ENCODE measurements at places on chromosomes 2 and 18. TPM values are rescaled to one million over a fixed set of nuclear protein-coding genes. Genes with fewer than 3 reads are reported as not detected.

RUFY4 gene
- not detected for total RNA-seq

CCDC121 gene
- 0.85 TPM for total RNA-seq

GTF2A1L gene
- total RNA-seq, result not detected

EGR4 gene
- not detected for total RNA-seq

TGFA gene
- total RNA-seq, result 248 TPM

C1GALT1C1L gene
- total RNA-seq, result not detected

ZDBF2 gene
- 8.0 TPM for total RNA-seq

RNF25 gene
- total RNA-seq, result 15.1 TPM

GPR39 gene
- total RNA-seq, result 7.2 TPM

TMEM182 gene
- 3.6 TPM for total RNA-seq

ANKRD53 gene
- under 0.01 TPM for total RNA-seq

GDF7 gene
- under 0.01 TPM for total RNA-seq

RNF144A gene
- 1.7 TPM for total RNA-seq

FAM161A gene
- 1.7 TPM for total RNA-seq

GKN2 gene
- total RNA-seq, result not detected

EVA1A gene
- total RNA-seq, result 44.8 TPM

TRIB2 gene
- 11.5 TPM for total RNA-seq

ZBTB7C gene
- under 0.01 TPM for total RNA-seq

ZFP36L2 gene
- total RNA-seq, result 20.5 TPM

GCG gene
- not detected for total RNA-seq

APLF gene
- total RNA-seq, result 6.3 TPM

NAPG gene
- 50.3 TPM for total RNA-seq

LYG1 gene
- not detected for total RNA-seq

EPAS1 gene
- 94.7 TPM for total RNA-seq

B3GNT7 gene
- 1.7 TPM for total RNA-seq

EMX1 gene
- not detected for total RNA-seq

HNMT gene
- 3.4 TPM for total RNA-seq

ABCG5 gene
- total RNA-seq, result not detected

MARCHF4 gene
- not detected for total RNA-seq

IL1F10 gene
- total RNA-seq, result not detected

COLEC11 gene
- not detected for total RNA-seq

UPP2 gene
- total RNA-seq, result not detected

ECEL1 gene
- total RNA-seq, result not detected

CCDC74B gene
- total RNA-seq, result 1.4 TPM

CRIM1 gene
- total RNA-seq, result 45.4 TPM

SMYD1 gene
- not detected for total RNA-seq

ANKAR gene
- 2.4 TPM for total RNA-seq

CHPF gene
- 131 TPM for total RNA-seq

EHD3 gene
- total RNA-seq, result 2.7 TPM

RFTN2 gene
- total RNA-seq, result not detected

PROKR1 gene
- not detected for total RNA-seq

CNOT11 gene
- total RNA-seq, result 22.8 TPM

PDE11A gene
- 0.48 TPM for total RNA-seq
